ENCODE measurements at places on chromosomes 7 and 10.
A peak's percentile ranks its signal among the peaks of the same experiment; 100 is the strongest.

DNA sequence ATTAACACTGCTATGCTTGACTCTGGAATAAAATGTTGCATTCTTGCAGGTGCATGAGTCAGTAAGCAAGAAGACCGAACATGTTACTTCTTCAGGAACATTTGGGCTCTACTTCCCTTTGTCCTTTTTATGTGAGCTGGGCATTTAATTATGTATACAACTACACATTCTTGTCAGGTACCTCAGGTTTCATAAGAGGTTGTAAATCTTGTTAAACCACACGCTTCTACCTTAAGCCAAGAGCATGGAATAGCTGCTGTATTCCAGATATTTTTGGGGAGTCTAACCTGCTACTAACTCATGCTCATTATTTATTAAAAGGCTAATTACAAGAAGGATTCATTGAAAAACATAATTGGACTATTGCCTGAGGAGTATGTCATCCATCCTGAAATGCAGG, 414.2 kb upstream of the KLF6 start:
- no peak for DNase-seq

- DNase-seq, result no peak
Observed at GRCh38 chr10:98020784-98021183, 9.6 kb downstream of the CRTAC1 start.

GRCh38 chr7:83532219-83532618, 116.7 kb downstream of the SEMA3E start:
- DNase-seq, result no peak

- DNase-seq, result peak; percentile 92
Observed at GRCh38 chr10:49761789-49762565, at the start of gene OGDHL. Gene OGDHL, minus strand, starts transcription at chr10:49762323. Its CDS starts 3,731 bp downstream, at chr10:49758592.

GRCh38 chr7:28065721-28066285, 114.8 kb downstream of the JAZF1 start:
- DNase-seq, result no peak

Data from spinal cord (tissue), 10 donors.